ENCODE measurements at places on chromosomes 2 and 18.

GRCh38 chr2:231057590-231057989 lies 923 bp downstream of the PSMD1 start:
- DNase-seq = no peak

DNA sequence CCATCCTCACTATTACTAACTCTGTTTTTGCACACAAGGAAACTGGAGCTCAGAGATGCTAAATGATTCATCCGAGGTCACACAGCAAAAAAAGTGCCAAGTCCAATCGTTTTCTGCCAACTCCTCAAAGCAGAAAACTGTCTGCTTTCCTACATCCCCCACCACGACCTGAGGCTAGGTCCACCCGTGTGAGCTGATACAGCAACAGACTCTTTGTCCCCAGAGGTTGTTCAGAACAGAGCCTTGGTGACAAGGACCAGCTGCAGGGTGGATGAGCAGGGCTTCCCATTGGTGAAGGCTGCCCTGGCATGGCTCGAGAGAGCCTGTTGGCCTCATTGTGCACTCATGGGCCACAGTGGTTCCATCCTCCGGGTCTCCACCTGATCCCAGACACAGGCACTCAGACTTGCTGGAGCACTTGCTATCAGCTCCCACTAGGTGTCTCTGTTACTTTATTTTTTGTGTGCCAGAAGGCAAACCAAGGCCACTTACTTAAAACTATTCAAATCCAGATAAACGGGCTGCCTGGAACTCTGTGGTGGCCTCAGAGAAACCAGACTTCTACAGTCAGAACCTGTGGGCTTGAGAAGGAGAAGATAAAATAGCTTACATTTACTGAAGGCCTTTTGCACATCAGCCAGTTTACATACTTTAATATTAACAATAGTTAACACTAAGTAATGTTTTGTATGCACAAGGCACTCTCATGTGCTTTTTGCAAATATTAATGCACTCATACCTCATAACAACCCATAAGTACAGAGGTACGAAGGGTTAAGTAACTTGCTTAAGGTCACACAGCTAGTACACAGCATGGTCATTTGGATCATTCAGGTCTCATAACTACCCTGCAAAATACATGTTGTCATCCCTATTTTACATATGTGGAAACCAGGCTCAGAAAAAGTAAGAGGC lies 62.9 kb upstream of the CTIF start:
- peak; percentile 64 for DNase-seq

GRCh38 chr2:96866986-96867755 lies 2.7 kb downstream of the SEMA4C start:
- no peak for DNase-seq

- DNase-seq = no peak
Measured at GRCh38 chr2:112629823-112630222, 15.9 kb upstream of the SLC20A1 start.

DNA sequence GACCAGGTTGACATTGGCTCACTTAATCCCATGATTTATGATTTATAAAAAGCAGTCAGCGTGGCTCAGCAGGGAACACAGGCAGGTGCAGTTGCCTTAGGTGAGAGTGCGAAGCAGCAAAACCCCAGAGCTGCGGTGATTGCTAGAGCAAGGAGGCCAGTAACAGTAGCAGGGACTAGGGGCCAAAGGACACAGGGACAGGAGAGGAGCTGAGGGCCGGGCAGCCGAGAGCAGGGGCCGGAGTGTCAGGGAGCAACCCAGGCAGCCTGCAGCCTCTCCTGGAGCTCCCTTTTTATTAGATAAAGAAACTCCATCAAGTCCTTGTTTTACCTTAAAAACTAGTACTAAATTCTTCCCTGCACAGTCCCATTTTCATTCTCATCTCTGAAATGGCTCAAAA lies 4.3 kb downstream of the MC2R start:
- DNase-seq = no peak

- DNase-seq = no peak
Measured at GRCh38 chr2:16318474-16319195, 347.0 kb downstream of the CYRIA start.

GRCh38 chr2:177241711-177242120 lies 22.8 kb downstream of the NFE2L2 start:
- no peak for DNase-seq

DNA sequence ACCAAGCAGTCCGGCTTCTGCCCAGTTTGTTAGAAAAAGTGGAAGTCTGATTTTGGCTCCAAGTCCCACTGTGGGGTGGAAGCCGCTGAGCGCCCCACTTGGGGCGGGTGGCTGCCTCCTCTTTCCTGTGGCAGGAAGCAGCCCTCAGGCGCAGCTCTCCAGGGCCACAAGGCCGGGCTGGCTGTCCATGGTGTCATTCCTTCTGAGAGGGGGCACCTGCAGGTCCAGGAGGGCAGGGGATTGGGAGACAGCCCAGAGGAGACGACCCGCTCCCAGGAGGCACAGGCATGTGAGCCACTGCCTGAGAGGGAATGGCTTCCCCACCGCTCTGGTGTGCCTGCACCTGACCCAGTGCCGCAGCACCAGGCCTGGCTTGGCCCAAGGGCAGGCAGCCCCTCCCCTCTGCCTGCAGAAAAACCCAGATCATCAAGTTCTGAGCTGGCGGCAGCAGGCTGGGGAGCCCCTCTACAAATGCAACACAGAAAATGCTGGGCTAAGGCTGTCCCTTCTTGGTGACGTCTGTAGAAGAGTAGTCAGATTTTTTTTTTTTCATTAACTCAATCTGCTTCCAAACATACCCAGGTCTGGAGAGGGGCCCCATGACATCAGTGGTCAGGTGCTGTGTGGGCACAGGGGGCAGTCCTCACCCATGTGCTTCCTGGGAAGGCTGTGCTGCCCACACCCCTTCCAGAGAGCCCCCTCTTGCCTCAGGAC lies 38.4 kb downstream of the HS6ST1 start:
- peak; percentile 42 for DNase-seq

GRCh38 chr2:177730792-177731191 lies 338.2 kb downstream of the AGPS start:
- DNase-seq = no peak

DNA sequence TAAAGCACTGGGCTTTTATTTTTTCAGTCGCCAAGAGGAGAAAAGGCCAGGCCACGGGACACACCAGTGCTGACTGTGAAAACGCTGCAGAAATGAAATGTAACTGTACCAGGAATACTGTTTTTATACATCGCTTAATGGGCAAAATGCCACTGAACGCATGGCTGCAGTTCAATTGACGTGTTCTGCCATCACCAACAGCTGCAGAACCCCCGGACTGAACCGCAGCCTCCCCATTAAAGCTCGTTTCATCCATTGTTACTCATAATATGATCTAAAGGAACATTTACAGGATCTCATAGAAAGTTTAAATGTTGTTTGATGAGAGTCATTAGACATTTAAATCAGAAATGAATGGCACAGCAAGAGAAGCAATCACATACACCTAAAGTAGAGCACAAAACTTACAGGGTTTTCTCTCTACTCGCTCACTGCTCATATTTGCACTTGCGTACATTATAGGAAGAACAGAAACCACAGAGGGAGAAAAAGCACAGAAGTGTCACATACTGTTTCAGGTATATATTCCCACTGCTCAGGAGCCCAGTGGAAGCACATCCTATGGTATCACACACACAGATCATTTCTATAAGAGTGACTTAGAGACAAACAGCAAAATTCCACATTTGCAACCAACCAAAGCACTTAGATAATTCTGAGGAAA lies 35.3 kb downstream of the TCF4 start:
- DNase-seq = no peak

- no peak for DNase-seq
Measured at GRCh38 chr2:132911726-132912724, 242.0 kb upstream of the LYPD1 start.

DNA sequence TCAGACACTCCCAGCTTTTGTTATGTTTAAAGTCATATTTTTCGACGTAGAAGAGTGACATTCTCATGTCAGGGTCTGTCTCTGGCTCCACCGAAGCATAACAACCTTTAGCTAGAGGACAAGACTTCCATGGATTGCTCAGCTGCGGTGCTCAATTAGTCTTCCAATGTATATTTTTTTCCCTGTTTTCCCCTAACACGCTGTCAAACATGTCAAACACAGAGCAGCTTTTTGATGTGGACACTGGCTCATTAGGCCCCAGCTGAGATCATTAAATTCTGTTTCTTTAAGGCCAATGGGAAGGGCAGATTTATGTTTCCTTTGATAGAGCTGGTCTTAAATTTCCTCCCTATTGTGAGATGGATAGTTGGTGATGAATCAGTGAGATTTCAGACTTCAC lies 525.4 kb downstream of the PIK3C3 start:
- no peak for DNase-seq

GRCh38 chr2:37376421-37377186 lies 32.2 kb downstream of the QPCT start:
- no peak for DNase-seq

GRCh38 chr2:181463588-181463987 lies 6.4 kb downstream of the ITGA4 start:
- no peak for DNase-seq

- DNase-seq = no peak
Measured at GRCh38 chr2:100692906-100693305, 127.0 kb upstream of the NPAS2 start.

- DNase-seq = no peak
Measured at GRCh38 chr18:21747764-21748693, 7.4 kb downstream of the MIB1 start.

- DNase-seq = no peak
Measured at GRCh38 chr18:6199777-6200176, 214.9 kb downstream of the L3MBTL4 start.

DNA sequence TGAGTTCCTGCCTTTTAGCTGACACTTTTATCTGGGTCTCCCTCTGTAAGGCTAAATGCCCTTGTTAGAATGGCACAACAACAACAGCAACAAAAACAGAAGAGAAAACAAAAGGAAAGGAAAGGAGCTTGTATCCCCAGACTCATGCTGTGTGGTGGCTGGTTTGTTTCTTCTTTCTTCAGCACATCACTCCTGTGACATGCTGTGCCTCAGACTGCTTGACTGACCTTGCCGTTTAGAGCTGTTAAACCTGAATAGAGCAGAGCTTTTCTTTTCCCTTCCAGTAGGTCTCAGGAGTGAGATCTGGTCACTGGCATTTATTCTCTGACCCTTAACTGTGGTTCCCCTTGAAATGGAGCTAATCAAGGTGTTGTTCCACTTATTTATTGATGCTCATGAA lies 18.9 kb downstream of the GALNT13 start:
- no peak for DNase-seq

- no peak for DNase-seq
Measured at GRCh38 chr18:61587865-61588264, 254.6 kb downstream of the CDH20 start.

GRCh38 chr2:237351046-237351445 lies 62.9 kb downstream of the COL6A3 start:
- DNase-seq = no peak

GRCh38 chr2:176096243-176096985 lies 3.2 kb upstream of the HOXD12 start:
- DNase-seq = no peak

GRCh38 chr2:172606285-172606684 lies 50.4 kb downstream of the PDK1 start:
- DNase-seq = no peak

DNA sequence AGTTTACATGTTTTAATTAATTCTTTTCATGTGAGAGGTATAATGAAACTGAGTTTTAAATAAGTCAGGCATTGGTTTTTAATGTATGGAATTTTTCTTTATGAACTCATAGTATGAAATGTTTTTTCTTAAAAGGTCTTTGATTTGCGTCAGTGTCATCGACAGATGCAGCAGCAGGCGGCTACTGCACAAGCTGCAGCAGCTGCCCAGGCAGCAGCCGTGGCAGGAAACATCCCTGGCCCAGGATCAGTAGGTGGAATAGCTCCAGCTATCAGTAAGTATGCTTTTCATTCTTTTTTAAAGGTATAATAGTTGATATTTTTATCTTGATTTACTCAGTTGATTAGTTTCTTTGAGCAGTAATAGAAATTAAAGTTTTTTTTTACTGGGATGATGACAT lies 46.5 kb downstream of the SMAD4 start:
- no peak for DNase-seq

DNA sequence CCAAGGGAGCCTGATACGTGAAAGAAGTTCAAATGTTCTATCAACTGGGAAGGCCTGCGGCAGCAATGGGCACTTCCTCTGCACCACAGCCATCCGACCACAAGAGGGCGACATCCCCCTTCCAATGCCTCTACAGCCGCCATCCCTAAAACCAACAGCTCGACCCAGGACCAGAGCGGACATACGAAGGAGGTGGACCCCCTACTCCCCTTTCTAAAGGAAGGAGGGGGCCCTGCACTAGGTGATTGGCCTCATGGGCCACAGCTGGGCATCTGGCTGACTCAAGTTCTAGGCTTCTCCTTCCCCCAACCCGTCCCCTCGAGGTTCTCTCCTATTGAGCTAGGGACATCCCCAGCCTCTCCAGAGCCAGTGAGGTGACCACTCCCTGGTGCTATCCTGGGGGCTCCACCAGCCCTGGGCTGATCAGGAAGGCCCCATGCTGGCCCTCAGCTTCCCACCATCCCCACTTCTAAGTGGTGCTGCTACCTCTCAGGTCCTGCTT lies 217.2 kb downstream of the TNS1 start:
- DNase-seq = no peak

DNA sequence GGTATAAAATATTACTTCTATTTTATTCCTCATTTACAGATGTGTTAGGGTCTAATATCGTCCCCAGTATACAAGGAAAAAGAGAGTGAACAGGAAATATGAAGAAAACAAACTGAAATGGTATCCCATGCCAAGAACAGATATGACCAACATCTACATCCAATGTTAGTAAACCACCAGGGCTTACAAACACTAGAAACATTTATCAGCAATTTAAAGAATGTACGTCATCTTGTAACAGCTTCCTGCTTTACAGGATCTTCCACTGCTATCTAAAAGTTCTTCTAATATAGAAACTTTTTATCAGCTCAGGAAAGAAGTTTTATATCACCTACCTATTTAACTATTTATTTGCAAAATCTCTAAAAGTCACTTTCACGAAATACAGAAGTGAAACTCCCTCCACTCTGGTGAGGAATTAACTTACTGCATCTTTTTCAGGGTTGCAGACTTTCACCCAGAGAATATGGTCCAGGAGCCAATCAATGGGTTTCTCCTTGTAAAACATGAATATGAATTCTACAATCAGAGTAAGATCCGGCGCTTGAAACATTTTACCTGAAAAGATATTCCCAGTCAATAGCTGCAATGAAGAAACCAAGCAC lies 35.2 kb downstream of the UNC50 start:
- DNase-seq = no peak

- no peak for DNase-seq
Measured at GRCh38 chr2:239329972-239330572, 70.7 kb downstream of the HDAC4 start.

DNA sequence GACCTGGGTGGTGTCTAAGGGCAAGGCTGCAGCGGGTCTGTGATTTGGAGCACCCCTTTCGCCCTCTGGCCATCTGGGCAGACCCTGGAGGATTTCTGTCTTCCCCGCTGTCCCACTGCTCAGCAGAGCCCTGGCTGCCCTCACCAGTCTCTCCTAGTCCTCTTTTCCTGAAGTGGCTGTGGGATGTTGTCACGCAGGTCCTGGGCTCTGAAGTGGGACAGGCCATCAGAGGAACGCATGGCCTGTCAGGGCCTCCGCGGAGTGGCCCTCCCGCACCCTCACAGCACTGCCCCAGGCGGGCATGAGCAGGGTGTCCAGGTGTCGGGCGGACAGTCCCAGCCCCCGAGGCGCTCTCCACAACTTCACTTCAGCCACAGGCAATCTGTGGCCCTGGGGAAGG lies 1.1 kb upstream of the TMEM185B start:
- DNase-seq = no peak
